ENCODE measurements at places on chromosomes 1 and 21.

DNA sequence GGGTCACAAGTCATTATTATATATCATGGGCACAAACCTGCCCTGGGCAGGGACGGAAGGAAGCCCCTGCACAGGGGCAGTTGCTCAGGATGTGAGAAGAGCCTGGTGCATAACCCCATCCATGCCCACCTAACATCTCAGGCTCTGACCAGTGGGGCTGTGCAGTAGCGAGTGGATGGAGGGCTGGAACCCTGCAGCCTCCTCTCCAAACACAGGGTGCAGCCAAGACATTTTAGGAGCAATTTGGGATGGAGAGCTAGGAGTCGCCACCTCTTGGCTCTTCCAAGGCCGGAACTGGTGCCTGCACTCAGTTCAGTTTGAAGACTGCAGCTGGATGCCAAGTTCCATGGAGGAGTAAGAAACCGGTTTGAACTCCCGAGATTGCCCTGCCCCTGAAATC, 2.8 kb downstream of the MX1 start:
- DNase-seq, result no peak

DNA sequence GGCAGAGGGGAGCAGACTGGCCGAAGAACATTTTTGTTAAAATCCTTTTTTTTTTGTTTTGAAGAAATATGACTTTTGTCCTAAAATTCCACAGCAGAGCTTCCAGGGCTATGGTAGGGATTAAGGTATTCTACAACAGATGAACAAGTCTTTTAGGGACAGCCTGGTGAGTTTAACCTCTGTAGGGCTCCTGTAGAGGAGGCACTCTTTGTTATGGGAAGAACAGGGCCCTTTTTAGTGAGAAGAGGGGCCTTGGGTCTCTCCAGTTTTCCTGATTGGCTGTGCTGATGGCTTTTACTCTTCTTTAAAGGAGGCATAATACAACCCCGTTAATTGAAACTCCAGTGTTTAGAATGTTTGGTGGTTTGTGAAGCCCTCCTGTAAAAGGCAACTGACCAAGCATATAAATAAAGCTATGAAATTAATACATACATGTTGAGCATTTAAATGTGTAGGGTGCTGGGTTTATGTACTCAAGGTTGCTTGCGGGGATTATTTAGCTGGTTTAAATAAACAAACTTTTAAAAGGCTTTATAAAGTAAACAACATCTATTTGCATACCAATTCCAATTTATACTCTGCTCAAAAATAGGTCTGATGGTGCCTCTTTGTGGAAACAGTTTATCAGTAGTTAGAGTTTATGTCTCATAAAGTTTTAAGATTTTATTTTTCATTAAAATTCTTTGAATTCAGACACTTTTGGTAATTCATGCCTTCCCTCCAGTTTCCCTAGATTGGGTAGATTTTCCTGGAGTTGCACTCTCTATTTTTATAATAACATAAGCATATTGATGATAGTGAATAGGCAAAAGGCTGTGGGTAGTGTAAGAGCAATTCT, 46.5 kb downstream of the PBX1 start:
- no peak for DNase-seq

GRCh38 chr1:48674641-48675040, 102.0 kb downstream of the BEND5 start:
- DNase-seq, result no peak

DNA sequence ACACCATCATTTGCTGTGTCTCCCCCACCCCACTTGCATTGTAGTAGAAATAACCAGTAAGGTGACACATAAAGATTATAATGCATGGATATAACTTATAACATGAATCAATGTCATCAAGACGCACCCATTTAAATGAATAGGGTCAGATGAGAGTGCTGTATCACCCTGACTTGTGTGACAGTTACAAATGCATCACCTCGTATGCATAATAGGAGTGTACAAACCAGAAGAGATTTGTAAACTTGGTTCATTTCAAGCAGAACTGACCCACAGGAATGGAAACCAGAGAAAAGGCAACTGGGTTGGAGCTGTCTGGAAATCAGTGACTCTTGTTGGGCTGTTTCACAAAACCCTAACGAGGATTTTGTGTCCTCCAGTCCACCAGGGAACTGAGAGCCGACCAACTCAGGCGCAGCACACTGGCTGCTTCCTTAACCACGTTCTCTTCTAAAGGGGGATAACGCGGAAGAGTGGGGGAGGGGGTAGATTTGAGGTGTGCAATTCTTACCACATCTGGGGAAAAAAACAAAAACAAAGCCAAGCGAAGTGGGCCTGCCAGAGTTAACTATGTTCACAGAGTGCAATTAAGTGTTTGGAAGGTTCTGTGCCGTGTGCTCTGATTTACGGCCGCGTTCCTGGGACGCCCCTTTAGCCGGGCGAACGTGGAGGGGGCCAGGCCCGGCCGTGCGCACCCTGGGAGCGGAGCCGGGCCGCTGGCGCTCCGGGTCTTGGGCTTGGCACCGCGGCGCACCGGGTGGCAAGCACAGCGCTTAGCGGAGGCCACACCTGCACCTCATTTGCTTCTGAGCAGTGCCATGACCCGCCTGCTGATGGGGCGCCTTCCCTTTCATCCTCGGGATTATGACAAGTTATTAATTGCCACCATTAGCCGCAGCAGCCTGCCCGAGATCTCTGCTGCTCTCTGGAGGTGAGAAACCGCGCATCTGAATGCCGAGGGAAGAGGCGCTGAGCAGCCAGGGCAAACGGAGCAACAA, 248.8 kb upstream of the FOXD3 start:
- DNase-seq, result no peak

- no peak for DNase-seq
These were observed 21.7 kb upstream of the CPLANE2 start for GRCh38 chr1:16258591-16259135.

- no peak for DNase-seq
These were observed 37.5 kb downstream of the QSOX1 start for GRCh38 chr1:180192172-180192571.

GRCh38 chr1:56811331-56811730, 7.9 kb downstream of the FYB2 start:
- no peak for DNase-seq

GRCh38 chr1:74703386-74704182, 29.3 kb downstream of the CRYZ start:
- DNase-seq, result no peak

DNA sequence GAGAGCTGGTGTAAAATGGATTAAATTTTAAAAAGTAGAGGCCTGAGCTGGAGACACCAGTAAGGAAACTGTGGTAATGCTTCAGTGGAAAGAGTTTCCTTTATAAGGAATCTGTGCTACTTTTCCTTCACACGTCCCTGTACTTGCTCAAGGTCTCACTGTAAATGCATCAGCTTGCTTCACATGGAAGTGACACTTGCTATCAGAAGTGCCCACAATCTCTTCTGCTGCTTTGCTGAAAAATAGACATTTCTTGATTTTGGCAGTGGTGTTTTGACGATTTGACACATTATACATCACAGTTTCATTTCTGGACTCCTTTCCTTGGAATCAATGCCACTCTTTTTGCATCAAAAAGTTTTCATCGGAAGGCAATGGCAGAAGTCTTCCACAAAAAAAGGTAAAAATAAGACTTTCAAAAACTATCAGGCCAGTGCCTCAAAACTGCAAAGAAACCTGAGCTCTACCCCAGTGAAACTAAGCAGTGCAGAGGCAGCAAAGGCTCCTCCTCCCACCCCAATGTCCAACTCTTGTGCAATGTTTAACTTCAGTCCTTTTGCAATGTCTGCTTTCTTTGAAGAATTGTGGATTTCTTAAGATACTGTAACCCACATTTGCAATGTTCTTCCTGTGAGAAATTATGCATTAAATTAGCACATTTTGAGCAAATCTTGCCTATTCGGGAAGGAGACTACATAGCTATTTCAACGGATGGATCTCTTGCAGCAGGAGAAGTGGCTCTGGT, 18.4 kb upstream of the TSPAN2 start:
- DNase-seq, result no peak
